Epithelial cell of proximal tubule (primary cell): ENCODE measurements at places on chromosomes 4 and X. TPM values are rescaled to one million over a fixed set of nuclear protein-coding genes. Genes with fewer than 3 reads are reported as not detected.

DNA sequence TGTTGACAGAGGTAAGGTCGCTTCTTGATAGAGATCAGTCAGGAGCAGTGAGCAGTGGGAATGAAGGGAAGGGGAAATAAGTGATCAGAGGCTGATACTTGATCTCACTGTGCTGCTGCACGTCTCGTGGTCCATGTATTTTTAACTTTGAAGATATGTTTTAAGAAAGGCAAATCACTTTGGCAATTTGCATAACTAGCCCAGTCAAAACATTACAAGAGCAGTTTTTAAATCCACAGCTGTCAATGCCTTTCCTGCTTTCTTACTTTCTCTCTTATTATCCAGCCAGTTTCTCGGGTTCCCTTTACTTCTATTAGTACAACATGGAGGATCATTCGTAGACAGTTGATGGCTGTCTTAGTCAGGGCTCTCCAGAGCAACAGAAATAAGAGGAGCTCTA, 472.8 kb downstream of the TMA16 start:
- no peak for DNase-seq

DNA sequence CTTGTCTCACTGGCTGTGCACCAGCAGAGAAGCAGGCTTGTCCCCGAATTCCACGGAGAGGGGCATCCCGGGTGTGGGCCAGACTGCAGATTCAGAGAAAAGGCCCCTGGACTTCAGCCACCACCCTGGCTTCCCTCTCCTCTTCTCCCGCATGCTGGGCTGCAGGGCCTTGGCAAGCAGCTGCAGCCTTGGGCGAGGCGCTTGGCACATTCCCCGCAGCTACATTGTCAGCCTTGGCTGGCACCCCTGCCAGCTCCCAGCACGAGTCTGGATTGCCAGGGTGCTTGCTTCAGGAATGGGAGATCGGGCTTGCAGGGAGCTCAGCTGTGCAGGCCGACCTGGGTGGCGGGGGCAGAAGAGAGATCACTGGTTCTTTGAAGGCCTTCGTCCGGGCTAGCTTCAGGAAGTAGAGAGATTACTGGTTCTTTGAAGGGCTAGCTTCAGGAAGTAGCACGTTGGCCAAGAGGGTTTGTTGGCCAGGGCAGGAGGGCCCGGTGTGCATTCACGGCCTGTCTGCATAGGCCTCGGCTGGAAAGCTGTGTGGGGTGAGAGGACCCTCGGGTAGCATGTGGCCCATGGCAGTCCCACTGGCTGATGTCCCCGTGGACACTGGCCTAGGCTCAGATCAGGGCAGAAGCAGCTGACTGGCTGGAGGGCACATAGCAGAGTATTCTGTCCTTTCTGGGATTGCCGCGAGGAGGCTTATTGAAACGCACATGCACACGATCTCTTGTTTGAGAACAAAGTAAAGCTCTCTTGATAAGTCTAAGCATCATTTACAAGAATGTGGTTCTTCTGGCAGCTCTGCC, 2.7 kb downstream of the ABCD1 start:
- no peak for DNase-seq

DNA sequence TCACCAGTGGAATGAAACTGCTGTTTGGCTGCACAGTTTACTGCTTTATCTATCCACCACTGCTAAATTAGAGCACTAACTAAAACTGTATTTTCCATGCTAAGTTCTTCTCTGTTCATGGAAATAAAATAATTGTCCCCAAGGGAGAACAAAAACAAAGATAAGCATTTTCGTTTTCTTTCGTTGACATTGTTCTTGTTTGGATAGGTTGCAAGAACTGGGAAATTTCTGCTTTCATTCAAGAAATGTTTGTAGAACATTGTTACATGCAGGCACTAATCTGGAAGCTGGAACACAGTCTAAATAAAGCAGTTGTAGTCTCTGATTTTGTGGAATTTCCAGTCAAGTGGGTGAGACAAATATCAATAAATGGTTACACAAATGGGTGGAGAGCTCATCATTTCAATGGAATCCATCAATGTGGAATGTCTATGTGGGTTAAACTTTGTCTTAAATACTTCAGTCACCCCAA, 5.8 kb upstream of the CXCL8 start:
- DNase-seq: no peak

DNA sequence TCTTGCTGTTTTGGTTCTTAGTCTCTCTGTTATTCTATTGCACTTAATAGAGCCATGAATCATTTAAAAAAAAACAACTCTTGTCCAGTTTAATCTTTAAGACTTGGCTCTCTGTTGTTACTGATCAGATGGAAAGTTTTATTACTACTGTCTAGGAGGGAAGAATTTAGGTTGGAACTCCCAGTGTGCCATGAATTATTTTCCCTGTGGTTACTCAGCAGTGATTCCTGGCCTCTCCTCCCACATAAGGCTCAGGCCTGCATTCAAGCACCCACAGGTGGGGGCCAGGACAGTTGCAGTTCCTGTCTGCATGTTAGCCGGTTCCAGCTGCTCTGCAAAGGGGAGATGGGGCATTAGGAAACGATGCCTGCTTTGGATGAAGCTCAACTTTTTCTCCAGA, 29.8 kb upstream of the ESX1 start:
- no peak for DNase-seq

DNA sequence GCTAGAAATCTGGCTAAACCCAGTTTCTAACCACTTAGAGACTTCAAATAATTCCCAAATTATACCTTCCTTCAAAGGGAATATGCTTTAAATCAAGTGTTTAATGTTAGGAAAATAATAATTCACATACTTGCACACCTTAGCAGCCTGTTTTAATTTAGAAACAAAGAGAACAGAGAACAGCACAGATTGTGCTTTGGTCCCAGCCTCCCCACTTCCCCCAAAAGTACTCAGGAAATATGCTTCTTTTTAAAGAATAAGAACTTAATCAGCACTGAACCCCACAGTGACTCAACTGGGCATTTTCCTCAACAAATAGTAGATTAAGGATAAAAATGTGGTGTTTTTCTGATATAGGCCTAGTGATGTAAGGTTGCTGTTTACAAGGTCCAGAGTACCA, 295.8 kb downstream of the GBA3 start:
- DNase-seq: no peak

DNA sequence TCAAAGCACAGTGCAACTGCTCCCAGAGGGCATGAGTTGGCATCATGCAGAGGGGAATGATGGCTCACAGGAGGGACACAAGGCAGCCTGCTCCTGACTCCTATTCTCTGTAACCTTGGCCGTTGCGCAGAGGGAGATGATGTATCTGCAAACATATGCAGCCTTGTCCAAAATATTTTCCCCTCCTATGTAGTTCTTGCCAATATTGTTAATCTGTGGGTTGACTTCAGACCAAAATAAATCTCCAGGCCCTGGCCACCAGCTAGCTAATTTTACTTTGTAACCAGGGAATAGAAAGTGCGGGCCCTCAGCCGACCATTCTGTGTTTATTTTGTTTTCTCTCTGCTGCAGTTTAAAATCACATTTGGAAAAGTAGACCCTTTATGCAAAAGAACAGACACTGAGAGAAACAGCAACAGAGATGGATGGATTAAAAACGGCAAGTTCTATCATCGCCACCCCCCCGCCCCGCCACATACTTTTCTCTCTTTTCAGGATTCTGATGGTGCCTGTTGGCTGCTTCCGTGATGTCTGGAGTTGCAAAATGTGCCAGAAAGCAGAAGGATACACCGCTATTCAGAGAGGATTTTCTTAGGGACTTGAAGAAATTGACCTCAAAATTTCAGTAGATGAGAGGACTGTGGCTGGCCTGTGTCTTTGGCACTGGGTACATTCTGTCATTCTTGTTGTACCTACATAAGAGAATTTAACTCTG, 185.3 kb upstream of the BCOR start:
- no peak for DNase-seq

DNA sequence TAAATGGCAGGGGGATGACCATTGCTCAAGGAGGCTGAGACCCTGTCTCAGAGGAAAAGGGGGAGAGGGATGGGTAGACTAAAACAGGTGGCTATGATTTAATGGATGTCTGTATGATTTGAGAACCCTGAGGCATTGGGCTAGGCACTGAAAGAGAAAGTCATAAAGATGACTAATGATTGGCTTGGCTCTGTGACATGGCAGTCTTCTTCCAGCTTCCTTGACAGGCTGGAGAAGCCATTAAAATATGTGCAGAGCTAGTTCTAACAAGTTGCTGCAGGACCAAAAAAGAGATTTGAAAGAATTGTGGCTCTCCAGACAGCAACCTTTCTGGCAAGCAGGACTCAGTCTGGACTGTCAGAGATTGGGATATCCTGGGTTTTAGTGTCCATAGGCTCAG, 53.6 kb downstream of the AMER1 start:
- no peak for DNase-seq

RIPPLY1 gene
- not detected in 2 replicates for total RNA-seq

L1CAM gene
- 35.7 and 62.1 TPM in 2 replicates for total RNA-seq
